ENCODE measurements at places on chromosomes 1 and 21.

DNA sequence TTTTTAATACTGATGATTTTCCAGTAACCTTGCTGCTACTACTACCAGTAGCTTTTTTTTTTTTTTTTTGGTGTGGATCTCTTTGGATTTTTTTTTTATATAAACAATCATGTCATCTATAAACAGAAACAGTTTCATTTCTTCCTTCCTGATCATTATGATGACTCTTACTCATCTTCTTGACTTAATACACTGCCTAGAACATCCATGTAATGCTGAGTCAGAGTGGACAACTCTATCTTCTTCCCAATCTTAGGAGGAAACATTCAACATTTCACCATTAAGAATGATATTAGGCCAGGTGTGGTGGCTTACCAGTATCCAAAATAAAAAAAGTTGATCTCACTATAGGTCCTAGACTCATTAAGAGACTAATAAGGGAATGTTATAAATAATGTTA is 69.1 kb downstream of the RUSC1 start:
- DNase-seq: peak; percentile 18

GRCh38 chr1:5875345-5875910 is 116.8 kb downstream of the NPHP4 start:
- no peak for DNase-seq

DNA sequence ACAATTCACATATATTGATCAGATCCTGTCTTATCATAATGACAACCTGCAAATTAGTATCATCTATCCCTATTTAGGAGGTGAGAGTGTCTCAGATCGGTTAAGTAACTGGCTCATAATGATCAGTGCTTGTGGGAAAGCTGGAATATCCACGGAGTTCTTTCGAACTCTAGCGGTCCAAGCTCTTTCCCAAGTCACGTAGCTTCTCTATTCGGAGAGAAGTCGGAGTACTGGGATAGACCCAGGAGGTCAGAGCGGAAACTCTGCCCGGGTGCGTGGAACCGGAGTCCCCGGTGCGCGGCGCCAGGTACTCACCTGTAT is 339 bp downstream of the PTGS2 start:
- DNase-seq: no peak

DNA sequence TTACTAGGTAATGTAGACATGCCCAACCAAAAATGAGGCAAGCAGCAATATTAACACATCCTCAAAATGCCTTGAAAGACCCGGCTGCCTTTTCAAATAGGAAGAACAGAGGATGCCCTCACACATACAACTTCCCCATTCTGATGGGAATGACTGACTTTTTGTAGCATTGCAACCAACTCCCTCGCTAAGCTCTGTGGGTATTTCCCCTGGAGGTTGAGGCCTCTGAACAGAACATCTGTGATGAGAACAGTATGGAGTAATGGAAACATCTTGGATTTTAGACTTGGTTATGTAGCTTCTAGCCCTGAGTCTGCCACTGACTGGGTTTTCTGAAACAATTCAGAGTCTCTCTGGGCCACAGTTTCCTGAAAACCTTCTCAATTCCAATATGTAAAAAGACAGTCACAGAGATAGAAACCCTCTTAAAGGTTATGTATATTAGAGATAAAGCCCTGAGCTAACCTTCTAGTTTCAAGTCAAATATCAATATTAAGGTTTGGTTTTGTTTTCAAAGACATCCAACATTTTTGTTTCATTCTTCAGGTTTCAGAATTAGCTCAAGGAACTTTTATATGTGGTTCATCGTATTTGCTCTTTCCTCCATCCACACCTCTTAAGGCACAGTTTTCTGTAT is 311.5 kb downstream of the SETD4 start:
- DNase-seq: no peak

DNA sequence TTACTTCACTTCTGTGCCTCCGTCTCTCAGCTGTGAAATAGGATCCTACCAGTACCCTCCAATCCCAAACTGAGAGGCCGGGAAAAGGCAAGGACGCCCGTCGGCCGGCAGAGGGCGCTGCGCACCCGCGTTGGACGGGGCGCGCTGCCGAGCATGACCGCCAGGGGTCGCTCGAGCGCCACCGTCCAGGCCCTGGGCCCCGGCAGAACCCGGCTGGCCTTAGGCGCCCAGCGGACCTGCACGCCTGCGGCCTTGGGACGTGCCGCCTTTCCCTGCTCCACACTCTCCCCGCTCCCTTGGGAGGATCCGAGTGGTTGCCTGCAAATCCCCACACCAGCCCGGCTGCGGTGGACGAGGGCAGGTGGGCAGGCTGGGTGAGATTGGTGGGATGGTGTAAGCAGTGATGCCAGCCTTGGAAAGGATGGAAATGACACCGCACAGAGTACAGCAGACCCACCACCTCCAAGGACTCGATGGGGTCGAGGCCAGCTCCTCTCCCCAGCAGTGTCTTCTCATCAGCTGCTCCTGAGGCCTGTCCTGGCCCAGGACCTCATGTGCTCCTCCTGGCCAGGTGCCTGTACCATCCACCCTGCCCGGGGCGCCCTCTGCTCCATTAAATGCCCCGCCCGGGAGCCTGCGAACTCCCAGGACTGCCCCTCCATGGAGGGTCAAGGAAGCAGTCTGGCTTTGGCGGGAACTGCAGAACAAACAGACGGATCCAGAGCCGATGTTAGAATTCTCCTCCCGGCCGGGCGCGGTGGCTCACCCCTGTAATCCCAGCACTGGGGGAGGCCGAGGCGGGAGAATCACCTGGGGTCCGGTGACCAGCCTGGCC is 47.4 kb upstream of the LBR start:
- peak; percentile 64 for DNase-seq

- peak; percentile 92 for DNase-seq
Observed at GRCh38 chr1:24022581-24023361, 42.6 kb upstream of the SRSF10 start.
